ENCODE measurements at places on chromosomes 12 and 14. TPM values are rescaled to one million over a fixed set of nuclear protein-coding genes. Genes with fewer than 3 reads are reported as not detected.

DNA sequence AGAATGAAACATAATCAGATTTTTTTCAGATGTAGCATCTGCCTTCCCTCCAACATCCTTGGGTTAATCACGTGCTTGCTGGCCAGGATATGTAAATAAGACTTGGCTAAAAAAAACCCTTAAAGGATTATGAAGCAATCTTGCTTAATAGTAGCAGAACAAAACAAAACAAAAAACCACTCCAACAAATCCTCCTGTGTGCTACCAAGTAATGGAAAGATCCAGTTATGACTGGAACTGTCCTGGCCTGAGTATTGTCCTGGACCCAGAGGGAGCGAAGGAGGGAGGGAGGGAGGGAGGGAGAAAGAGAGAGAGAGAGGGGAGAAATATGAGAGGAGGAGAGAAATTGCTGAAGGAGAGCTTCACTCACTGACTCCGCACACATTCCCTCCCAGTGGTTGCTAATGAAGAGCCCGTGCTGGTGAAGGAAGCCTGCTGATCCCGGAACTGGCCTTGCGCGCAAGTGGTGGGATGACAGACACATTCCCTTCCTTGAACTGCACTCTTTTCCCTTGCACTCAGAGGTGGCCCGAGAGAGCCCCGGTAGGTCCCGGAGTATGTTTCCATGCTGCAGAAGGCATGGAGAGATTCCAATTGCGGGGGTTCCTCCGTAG lies 57.2 kb downstream of the HMGA2 start:
- peaks cover 10% of the 10 kb centered on the region for H3K4me1 ChIP-seq
- DNase-seq = peak; percentile 67
- H3K27ac ChIP-seq = peak overlapping the region; percentile 56
- no peaks in the 10 kb centered on the region for H3K27me3 ChIP-seq

GRCh38 chr12:59084511-59085375 lies 164.4 kb upstream of the LRIG3 start:
- H3K4me3 ChIP-seq = no peak overlapping the region
- no peaks in the 10 kb centered on the region for H3K27me3 ChIP-seq
- no peaks in the 10 kb centered on the region for H3K36me3 ChIP-seq

DNA sequence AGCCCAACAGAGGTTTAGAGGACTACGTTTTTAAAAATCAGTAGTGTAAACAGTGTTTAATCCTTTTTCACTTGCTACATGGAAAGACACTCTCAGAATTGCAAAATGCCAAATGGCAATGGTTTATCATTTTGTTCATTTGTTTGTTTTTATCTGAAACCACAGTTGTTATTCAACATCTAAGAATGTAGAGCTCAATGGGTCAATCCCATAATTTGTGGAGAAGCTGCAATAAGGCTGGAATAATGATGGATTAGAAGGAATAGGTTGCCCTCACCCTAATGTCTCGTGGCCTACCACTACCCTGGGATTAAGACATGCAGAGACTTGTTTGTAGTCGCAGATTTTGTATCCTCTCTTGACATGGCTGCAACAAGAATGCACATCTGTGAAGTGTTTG lies 115.7 kb downstream of the LLPH start:
- H3K4me1 ChIP-seq = no peaks in the 10 kb centered on the region
- DNase-seq = no peak
- H3K4me3 ChIP-seq = no peak overlapping the region
- no peaks in the 10 kb centered on the region for H3K36me3 ChIP-seq
- no peak overlapping the region for H3K27ac ChIP-seq

DNA sequence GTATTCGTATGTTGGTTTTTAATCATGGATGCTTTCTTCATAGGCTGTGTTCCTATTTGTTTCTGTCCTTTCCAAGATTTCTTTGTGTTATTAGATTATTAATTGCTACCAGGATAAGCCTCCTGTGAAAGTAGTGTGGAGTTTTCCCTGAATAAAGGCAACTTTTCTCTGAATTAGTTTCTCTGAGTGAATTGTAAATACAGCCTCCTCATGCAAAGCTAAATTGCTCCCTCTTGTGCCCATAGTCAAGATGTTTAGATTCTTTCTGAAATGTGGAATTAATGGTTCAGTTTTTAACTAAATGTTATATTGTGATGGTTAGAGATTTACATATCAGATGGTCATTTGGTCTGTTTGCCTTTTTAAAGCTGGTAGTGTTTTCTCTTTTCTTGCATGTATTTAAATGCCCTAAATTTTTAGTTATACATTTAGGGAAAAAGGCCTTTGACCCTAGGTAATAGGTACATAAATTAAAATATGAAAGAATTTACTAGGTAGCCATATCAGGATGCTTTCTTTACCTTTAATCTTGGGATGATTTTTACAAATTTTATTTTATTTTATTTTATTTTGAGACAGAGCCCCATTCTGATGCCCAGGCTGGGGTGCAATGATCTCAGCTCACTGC lies 8.9 kb downstream of the APAF1 start:
- no peak overlapping the region for H3K27ac ChIP-seq
- H3K4me3 ChIP-seq = no peak overlapping the region
- H3K4me1 ChIP-seq = no peaks in the 10 kb centered on the region

DNA sequence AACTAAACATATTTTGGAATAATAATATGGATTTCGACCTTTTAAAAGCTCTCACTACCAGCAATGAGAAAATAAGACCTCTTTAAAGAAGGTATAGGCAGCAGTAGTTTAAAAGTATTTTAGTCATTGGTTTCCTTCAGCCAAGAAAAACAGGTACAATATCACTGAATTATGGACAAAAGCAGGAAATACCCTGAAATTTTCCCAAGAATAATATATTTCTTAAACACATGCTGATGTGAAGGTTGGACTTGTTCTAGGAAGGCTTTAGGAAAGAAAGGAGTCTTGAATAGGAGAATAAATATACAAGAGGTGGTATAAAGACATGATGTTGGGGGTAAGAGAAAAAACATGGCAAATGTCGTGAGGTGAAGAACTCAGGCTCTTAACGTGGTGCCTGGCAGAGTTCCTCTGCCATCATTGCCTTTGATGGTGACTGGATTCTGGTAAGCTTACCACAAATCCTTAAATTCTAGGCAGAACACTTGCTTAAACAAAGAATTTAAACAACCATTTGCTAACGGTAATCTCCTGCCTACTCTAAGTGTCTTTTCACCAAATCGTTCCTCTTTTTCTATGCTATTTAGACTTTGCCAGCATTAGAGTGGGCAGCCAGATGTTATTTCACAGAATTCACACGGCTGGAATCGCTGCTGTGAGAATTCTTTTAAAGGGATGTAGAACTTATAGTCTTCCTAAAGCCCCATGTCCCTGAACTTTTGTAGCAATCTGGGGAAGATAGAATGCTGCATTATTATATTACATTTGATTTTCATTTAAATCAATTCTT lies 11.9 kb upstream of the NUDT4 start:
- no peaks in the 10 kb centered on the region for H3K27me3 ChIP-seq
- no peak overlapping the region for H3K27ac ChIP-seq
- H3K4me3 ChIP-seq = no peak overlapping the region
- no peaks in the 10 kb centered on the region for H3K36me3 ChIP-seq
- H3K4me1 ChIP-seq = peaks cover 2% of the 10 kb centered on the region

GRCh38 chr12:54350743-54351142 lies 13.5 kb downstream of the GPR84 start:
- no peaks in the 10 kb centered on the region for H3K27me3 ChIP-seq
- no peak overlapping the region for H3K4me3 ChIP-seq
- H3K4me1 ChIP-seq = peaks cover 20% of the 10 kb centered on the region
- H3K36me3 ChIP-seq = no peaks in the 10 kb centered on the region
- no peak for DNase-seq

- no peaks in the 10 kb centered on the region for H3K27me3 ChIP-seq
- no peaks in the 10 kb centered on the region for H3K36me3 ChIP-seq
- DNase-seq = no peak
- H3K27ac ChIP-seq = no peak overlapping the region
- no peak overlapping the region for H3K4me3 ChIP-seq
Observed at GRCh38 chr12:5944053-5944452, 1.0 kb downstream of the ANO2 start.

DNA sequence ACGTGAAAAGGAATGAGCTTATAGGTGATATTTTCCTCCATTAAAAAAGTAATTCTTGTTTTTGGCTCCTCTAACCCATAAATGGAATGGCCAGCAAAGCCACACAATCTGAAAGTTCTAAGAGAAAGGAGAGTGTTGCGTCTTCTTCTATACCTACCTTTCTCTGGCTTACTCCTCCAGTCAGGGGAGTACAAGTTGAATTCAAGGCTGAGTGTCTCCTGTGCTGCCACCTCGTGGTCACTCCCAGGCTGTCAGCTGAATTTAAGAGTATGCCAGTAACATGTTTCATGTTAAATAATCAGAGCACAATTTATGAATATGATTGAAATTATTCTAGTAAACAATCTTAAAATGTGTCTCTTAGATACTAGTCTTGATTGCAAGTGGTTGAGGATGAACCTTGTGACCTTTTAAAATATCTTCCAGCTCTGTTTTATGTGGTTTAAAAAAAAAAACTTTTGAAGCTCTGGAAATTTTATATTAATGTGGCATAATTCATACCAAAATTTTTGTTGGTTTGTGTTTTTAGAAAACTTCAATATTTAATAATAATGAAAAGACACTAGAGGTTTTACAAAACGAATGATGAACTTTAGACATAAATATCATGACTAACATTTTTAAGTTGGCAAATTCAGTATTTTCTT lies 31.7 kb downstream of the PTHLH start:
- H3K4me1 ChIP-seq = no peaks in the 10 kb centered on the region
- no peaks in the 10 kb centered on the region for H3K36me3 ChIP-seq
- DNase-seq = peak; percentile 66
- no peak overlapping the region for H3K27ac ChIP-seq

DNA sequence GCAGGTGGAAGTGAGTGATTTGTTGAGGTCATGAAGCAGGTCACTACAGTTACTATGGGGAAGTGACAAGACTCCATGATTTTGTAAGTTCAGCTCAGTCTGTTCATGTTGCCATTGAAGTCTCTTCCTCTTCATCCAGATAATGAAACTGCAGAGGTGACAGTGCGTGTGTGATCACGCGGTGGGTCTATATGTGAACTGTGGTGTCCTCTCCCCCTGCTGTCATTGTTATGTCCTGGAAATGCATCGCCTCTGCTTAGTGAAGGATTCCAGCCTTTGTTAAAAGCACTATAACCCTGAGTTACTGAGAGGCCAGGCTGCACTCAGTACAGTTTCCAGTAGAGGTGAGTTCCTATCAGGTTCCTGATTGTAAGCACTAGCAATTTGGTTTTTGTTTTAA lies 216.2 kb upstream of the RMST start:
- no peak for DNase-seq
- H3K27ac ChIP-seq = no peak overlapping the region
- no peaks in the 10 kb centered on the region for H3K36me3 ChIP-seq
- H3K4me3 ChIP-seq = no peak overlapping the region
- H3K27me3 ChIP-seq = no peaks in the 10 kb centered on the region

GRCh38 chr12:101764051-101764792 lies 25.0 kb upstream of the SYCP3 start:
- no peak overlapping the region for H3K4me3 ChIP-seq
- no peak overlapping the region for H3K27ac ChIP-seq
- H3K36me3 ChIP-seq = no peaks in the 10 kb centered on the region

The KRT78 gene
- 0.46 TPM for total RNA-seq

The AMN gene
- 0.22 TPM for total RNA-seq

The IRAK3 gene
- total RNA-seq = 2.1 TPM

The CMA1 gene
- total RNA-seq = not detected

The PTPRQ gene
- total RNA-seq = 0.05 TPM

The SERPINA3 gene
- total RNA-seq = 259 TPM

The ACRBP gene
- 1.6 TPM for total RNA-seq
